CD4-positive, alpha-beta memory T cell (primary cell): ENCODE measurements at places on chromosomes 13 and 19.

- no peaks in the 10 kb centered on the region for H3K4me1 ChIP-seq
- DNase-seq, result peak; percentile 35
- H3K4me3 ChIP-seq, result no peak overlapping the region
- no peaks in the 10 kb centered on the region for H3K36me3 ChIP-seq
Observed at GRCh38 chr19:51514866-51515481, 13.4 kb upstream of the SIGLEC12 start.

DNA sequence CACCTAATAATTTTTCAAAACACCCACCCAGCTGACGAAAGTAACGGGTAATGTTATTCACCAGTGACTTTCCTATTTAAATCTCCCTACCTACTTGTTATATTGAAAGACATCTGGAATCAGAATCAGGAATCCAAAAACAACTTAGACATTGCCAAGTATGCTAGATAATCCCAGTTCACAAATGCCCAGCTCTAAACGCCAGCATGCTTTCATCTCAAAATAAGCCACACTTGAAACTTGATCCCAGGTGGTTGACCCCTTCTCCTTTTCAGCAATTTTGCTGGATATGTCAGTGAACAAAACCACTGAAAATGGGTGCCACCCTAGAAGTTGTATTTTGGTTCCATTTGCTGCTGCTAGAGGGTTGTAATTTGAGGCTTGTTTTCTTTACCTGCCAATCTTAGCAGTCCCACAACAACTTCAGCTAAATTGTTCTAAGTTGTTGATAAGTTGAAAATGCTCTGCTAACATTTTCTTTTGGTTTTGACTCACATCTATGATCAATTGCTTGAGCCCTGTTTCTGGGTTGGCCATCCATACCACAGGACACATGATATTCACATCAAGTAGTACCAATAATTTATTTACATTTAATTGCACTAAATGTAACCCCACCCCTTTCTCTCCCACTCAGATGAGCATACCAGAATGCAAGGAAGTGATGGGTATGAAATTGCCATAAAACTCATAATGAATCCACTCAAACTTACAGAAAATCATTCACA lies 66.4 kb downstream of the DCT start:
- no peaks in the 10 kb centered on the region for H3K4me1 ChIP-seq
- H3K36me3 ChIP-seq, result no peaks in the 10 kb centered on the region
- H3K4me3 ChIP-seq, result no peak overlapping the region
- H3K27ac ChIP-seq, result no peak overlapping the region
- no peaks in the 10 kb centered on the region for H3K27me3 ChIP-seq

GRCh38 chr19:18117692-18118378 lies 20.3 kb downstream of the MAST3 start:
- H3K27ac ChIP-seq, result peak overlapping the region; percentile 85
- H3K4me1 ChIP-seq, result peaks cover 44% of the 10 kb centered on the region
- DNase-seq, result peak; percentile 97
- peak overlapping the region; percentile 63 for H3K4me3 ChIP-seq
- peaks cover 14% of the 10 kb centered on the region for H3K36me3 ChIP-seq
- no peaks in the 10 kb centered on the region for H3K27me3 ChIP-seq

DNA sequence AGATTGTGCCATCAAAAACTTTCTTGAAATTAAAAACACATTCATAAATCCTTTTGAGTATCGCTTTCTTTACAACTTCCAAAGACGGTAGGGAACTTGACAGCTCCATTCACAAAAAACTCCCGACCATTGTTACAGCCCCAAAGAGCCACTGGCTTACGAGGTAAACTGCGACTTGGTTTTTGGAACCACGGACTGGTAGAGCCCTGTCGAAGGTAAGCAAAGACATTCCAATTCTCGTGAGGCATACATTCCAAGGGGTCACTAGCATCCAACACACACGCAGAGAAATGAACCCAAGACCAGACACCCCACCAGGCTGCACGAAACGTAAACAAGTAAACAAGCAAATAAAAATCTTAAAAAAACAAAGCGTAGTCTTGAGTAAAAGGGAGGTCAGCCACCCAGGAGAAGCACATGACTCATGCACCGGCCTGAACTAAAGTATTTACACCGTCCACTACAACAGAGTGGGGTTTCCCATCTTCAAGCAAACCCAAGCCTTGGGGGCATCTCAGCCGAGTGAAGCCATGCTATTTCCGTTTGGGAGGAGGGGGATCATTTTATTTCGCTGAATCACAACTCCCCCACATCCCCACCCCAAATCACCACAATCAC lies 1.4 kb downstream of the BRD4 start:
- H3K27me3 ChIP-seq, result no peaks in the 10 kb centered on the region
- H3K4me3 ChIP-seq, result peak overlapping the region; percentile 84
- peaks cover 60% of the 10 kb centered on the region for H3K4me1 ChIP-seq
- DNase-seq, result no peak
- H3K27ac ChIP-seq, result peak overlapping the region; percentile 90

- H3K27ac ChIP-seq, result no peak overlapping the region
- no peak overlapping the region for H3K4me3 ChIP-seq
- no peaks in the 10 kb centered on the region for H3K27me3 ChIP-seq
- H3K4me1 ChIP-seq, result no peaks in the 10 kb centered on the region
- no peaks in the 10 kb centered on the region for H3K36me3 ChIP-seq
Observed at GRCh38 chr13:39527961-39528660, 74.9 kb downstream of the LHFPL6 start.

DNA sequence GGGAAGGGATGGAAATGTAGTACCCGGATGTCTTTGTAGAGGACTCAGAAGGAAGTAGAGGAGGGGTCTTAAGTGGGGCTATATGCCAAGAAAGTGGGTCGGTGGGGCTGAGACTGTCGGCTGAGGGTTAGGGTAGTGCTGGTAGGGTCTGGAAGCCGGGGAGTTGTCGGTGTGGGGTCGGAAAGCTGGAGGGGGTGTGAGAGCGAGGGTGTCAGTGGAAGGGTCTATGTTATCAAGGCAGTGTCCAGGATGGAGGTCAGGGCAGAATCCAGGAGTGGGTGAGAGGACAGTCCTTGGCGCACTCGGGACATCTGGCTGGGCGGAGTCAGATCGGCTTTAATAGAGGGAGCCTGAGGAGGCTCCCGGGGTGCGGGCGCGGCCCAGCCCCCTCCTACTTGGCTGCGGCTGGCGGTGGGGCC lies 1.7 kb downstream of the HSPB6 start:
- peaks cover 36% of the 10 kb centered on the region for H3K4me1 ChIP-seq
- DNase-seq, result no peak
- H3K27me3 ChIP-seq, result no peaks in the 10 kb centered on the region
- no peak overlapping the region for H3K4me3 ChIP-seq
- H3K36me3 ChIP-seq, result peaks cover 23% of the 10 kb centered on the region

DNA sequence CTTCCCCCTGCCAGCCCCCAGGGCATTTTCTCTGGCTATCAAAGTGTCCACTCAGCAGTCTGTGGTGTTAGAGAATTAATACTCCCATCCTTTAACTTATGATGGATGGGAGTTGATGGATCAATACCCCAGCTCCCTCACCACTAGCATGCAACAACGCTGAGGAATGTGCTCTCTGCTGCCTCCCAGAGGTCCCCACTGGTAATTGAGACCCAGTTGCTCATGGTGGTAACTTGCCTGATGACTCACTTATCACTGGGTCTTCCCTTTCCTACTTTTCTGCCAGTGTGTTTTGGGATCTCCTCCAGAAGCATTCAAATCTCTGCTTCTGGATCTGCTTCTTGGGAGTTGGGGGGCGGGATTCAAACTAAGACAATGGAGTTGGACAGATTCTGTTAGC lies 20.3 kb upstream of the CACNA1A start:
- H3K4me3 ChIP-seq, result no peak overlapping the region
- no peak overlapping the region for H3K27ac ChIP-seq
- no peaks in the 10 kb centered on the region for H3K4me1 ChIP-seq
- H3K27me3 ChIP-seq, result no peaks in the 10 kb centered on the region
- no peaks in the 10 kb centered on the region for H3K36me3 ChIP-seq

GRCh38 chr19:48686088-48686487 lies 9.7 kb upstream of the FUT2 start:
- no peaks in the 10 kb centered on the region for H3K36me3 ChIP-seq
- H3K4me1 ChIP-seq, result no peaks in the 10 kb centered on the region
- H3K27me3 ChIP-seq, result no peaks in the 10 kb centered on the region
- H3K4me3 ChIP-seq, result no peak overlapping the region

DNA sequence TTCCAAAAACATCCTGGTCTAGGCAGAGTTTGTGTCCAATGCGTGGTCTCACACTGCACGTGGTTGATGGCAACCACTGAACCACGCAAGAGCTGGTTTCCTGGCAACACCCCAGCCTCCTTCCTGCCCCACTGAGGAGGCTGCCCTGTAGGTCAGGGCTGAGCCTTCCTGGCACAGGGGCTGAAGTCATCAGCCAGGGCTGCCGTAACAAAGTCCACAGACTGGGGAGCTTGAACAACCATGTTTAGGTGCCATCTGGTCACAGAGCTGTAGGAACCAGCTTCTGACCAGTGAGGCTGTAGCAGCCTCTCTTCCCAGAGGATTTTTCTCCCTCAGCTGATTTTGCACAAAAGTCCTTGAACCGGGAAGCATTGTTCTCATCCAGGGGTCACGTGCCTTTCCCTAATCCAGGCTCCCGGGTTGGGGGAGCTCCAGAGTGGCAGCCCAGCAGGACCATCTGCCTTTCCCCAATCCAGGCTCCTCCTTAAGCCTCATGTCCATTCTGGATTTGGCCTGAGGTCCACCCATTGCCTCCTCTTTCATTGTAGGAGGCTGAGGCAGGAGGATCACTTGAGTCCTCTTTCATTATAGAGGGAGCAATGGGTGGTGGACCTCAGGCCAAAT lies 53.9 kb downstream of the CHST8 start:
- no peak for DNase-seq
- no peaks in the 10 kb centered on the region for H3K27me3 ChIP-seq
- H3K36me3 ChIP-seq, result no peaks in the 10 kb centered on the region
- H3K27ac ChIP-seq, result no peak overlapping the region

DNA sequence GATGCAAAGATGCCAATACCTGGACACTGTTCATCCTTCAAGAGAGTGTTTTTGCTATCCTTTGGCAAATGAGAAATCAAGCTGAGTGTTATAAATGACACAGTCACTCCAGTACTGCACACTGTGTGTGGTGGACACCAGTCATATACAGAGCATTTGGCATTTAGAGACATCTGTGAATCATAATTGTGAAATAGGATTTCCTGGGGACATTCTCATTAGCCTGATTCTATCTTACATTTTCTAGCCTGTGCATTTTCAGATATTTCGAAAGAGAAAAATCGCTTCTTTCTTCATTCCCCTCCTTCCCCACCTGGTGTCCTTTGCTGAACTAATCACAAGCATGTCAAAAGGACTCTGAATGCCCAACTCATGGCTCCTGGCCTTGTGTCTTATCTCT lies 781.0 kb upstream of the ARGLU1 start:
- H3K36me3 ChIP-seq, result no peaks in the 10 kb centered on the region
- no peak overlapping the region for H3K27ac ChIP-seq
- no peaks in the 10 kb centered on the region for H3K4me1 ChIP-seq
- DNase-seq, result no peak
- H3K4me3 ChIP-seq, result no peak overlapping the region
- H3K27me3 ChIP-seq, result no peaks in the 10 kb centered on the region

- DNase-seq, result no peak
- no peaks in the 10 kb centered on the region for H3K4me1 ChIP-seq
- H3K27me3 ChIP-seq, result no peaks in the 10 kb centered on the region
- H3K4me3 ChIP-seq, result no peak overlapping the region
- H3K27ac ChIP-seq, result no peak overlapping the region
- no peaks in the 10 kb centered on the region for H3K36me3 ChIP-seq
Observed at GRCh38 chr13:78787190-78787589, 128.2 kb upstream of the OBI1 start.

- H3K27ac ChIP-seq, result no peak overlapping the region
- H3K4me3 ChIP-seq, result no peak overlapping the region
- H3K4me1 ChIP-seq, result no peaks in the 10 kb centered on the region
- peak; percentile 3 for DNase-seq
Observed at GRCh38 chr13:94115054-94115453, 364.4 kb downstream of the DCT start.

DNA sequence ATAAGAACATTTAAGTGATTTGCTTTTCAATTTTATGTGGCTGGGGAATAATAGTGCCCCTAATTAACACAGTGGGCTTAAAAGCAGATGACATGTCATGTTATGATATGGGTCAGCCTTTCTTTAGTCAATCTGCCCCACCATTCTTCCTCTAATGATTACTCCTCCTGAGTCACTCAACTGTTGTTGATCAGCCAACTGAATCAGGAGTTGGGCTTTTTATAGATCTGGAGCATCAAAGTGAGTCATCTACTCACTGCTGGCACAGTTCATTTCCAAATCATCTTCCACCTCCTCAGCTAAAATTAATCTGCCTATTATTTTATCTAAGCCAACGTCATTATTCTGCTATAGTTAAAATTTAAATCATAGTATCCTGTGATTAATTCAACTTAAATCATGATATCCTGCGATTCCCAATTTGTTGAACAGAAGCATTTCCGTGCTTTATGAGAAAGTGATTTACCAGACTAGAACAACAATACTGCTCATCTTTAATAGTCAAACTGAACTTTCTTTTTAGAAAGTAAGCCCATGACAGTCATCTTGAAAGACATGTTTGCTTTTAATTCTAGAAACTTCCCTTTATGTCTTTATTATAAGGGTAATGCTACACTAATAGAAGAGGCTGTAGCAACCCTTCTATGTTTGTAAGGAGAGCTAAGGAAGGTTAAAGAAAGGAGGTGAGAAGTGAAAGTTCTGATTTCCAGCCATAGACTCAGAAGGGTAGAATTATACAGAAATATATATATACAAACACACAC lies 551.4 kb downstream of the TBC1D4 start:
- no peak overlapping the region for H3K27ac ChIP-seq
- H3K36me3 ChIP-seq, result no peaks in the 10 kb centered on the region
- no peak overlapping the region for H3K4me3 ChIP-seq

DNA sequence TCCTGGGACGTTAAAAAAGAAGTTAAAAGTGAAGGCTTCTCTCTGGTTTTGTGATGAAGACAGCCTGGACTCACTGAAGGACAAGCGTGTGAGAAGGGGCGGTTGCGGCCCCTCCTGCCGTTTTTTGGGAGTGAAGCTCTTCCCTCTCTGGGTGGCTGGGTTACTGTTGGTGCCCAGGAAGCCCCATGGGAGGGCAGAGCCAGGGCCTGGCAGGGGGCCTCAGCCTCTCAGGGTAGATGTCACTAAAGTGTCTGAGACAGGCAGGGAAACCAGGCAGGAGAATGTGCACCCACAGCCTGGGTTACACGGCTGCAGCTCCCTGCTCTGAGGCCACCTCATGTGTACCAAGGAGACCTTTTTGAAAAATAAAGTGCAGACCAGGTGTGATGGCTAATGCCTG lies 1.5 kb upstream of the WDR88 start:
- H3K27ac ChIP-seq, result no peak overlapping the region
- DNase-seq, result no peak
- H3K4me1 ChIP-seq, result no peaks in the 10 kb centered on the region
- peaks cover 15% of the 10 kb centered on the region for H3K36me3 ChIP-seq
- no peaks in the 10 kb centered on the region for H3K27me3 ChIP-seq

GRCh38 chr13:43792076-43792881 lies 5.5 kb upstream of the ENOX1 start:
- peaks cover 4% of the 10 kb centered on the region for H3K4me1 ChIP-seq
- H3K4me3 ChIP-seq, result no peak overlapping the region
- DNase-seq, result no peak
- no peaks in the 10 kb centered on the region for H3K36me3 ChIP-seq
